ENCODE measurements at places on chromosomes 7 and 10. TPM values are rescaled to one million over a fixed set of nuclear protein-coding genes. Genes with fewer than 3 reads are reported as not detected.

Gene ZMIZ1
- 20.5 TPM for total RNA-seq

Gene TBC1D12
- not detected for total RNA-seq

Gene TNRC18
- total RNA-seq: 63.3 TPM

Gene OPN1SW
- not detected for total RNA-seq

Gene PTPRN2
- 1.6 TPM for total RNA-seq

Gene CLEC2L
- not detected for total RNA-seq

Gene MBL2
- total RNA-seq: not detected
